Stimulated activated CD8-positive, alpha-beta memory T cell treated with anti-CD3 and anti-CD28 coated beads, Interleukin-12 subunit alpha, Interleukin-12 subunit beta, amount 100 ng/mL, for 1 hour (primary cell): ENCODE measurements at places on chromosomes 2 and 18.

DNA sequence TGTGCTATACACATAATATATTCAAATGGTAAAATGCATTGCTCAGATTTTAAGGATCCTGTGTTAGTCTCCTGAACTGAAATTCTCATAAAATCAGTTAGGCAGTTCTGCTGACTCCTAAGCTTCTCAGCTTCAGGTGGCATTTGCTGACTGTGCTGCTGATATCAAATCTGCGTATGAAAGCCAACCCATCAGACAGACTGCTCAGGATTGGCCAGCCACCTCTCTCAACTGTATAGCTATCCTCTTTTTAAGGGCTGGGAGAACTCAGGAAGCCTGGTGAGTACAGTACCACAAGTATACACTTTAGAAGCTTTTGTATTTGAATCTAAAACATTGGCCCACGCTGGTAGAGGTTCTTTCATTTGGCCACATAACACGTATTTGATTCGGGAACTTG, 28.7 kb downstream of the PTCD3 start:
- no peak for DNase-seq

DNA sequence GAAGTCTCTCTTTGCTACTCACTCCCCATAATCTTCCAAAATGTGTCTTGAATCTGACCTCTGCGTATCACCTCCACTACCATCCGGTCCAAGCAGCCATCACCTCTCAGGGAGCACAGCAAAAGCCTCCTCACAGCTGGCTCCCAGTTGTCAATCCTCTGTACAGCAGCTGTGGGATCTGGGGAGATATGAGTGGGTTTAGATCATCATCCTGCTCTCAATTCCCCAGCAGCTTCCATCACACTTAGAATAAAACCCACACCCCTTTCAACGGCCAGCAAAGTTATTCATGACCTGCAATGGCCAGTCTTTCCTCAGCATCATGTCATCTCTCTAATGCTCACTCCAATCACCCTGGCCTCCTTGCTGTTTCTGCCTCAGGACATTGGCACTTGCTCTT, 261.6 kb downstream of the PAX3 start:
- no peak for DNase-seq

DNA sequence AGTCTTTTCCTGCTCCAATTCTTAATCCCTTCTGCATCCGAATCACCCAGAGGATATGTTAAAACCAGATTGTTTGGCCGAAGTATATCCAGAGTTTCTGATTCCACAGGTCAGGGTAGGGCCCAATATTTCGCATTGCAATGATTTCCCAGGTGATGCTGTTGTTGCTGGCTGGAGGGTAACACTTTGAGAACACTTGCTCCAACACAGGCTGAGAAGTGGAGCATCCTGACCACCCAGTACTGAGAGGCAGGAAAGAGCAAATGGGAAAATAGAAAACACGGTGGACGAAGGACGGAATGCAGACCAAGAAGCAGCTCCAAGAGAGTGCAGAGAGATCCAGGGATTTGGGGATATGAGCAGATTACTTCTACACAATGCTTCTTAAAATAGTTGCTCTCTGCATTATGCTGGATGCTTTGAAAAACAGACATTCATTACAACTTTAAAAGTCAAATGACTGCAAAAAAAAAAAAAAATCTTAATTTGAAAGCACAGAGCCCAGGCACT, 362.2 kb upstream of the SLC14A2 start:
- no peak for DNase-seq

DNA sequence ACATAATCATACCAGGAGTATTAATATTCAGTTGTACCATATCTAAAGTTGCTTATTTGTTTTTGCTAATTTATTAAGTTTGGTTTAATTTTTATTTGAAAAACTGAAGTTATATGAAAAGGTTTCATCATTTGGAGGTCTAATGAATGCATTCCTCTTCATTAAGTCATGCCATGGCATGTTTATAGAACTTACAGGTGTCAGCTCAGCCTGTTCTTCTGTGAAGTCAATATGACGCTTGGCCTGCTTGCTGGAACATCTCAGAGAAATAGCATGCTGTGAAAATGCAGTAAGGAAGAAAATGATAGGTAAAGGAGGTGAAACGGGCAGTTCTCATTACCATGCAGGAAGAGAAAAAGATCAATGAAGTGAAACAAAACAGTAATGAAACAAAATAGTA, 58.2 kb downstream of the RAPH1 start:
- no peak for DNase-seq

DNA sequence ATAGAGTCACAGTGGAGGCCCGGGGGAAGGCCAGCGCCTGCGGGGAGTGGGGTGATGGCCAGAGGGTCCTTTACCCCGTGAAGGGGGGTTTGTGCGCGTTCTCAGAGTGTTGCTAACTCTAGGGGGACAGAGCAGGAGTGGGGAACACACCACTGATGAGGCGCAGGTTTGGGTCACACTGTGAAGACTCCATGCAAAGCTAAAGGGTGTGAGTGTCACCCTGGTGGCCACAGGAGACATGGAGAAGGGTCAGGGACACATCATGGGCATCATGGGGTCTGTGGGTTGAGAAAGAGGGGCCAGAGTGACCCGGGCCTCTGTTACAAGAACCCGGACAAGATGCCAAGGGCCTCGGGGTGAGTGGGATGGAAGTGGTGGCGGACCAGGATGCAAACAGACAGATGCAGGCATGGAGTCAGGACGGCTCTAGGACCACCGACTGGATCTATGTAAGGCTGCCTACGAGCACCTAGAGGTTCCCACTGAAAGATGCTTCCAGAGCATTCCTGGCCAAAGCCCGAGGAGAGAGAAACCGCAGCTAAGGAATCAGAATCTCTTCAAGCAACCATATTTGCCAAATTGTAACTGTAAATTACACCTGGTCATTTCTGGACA, 84.3 kb downstream of the PXDN start:
- DNase-seq: no peak

DNA sequence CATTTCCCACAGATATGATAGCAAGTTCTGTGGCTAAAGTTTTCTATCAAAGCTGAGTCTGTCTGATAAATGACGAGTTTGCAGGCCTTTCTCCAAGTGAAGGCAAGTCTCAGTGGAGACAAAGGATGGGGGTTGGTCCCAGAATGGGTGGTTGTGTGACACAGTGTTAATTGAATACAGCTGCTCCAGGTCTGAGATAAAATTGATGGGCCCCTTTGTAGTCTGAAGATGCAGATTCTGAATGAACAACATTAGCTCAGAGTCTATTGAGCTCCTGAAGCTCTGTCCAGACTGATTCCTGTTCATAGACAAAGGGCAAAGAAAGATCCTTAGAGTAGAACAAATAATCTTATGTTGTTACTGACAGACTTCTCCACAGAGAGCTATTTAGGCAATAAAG, 296.9 kb upstream of the CYRIA start:
- no peak for DNase-seq
